Activated CD4-positive, CD25-positive, alpha-beta regulatory T cell treated with anti-CD3 and anti-CD28 coated beads, Interleukin-2, amount 50 U/mL, for 72 hours (primary cell): ENCODE measurements at places on chromosomes 2 and 18.

GRCh38 chr2:108236676-108237335 is 3.0 kb upstream of the SULT1C3 start:
- DNase-seq = no peak

DNA sequence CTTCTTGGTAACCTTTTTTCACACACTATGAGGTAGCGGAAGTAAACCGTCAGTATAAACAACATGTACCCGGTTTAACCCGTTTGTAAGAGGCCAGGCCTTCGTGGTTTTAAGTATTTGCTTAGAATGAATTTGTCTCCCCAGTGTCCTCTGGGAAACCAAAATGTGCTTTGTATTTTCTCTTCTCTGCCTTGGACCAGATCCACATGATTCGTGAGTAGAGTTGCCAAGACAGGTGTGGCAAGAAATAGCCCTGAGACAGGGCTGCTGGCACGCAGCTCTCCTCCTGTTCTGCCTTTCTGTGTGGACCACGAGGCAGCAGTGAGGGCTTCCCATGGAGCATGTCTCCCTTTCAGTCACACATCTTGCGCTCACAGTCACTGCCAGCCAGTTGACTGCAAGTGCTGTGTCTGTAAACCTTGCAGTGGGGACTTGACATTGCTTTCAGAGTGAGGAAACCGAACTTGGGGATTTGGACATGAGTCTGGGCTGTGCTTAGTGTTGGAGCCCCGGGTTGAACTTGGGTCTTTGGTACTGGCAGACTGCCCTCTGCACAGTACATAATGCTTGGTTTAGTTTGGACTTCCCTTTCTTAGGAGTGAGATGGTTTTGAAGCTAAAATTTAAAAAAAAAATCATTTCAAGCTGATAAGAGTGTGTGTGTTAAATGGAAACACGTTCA is 19.1 kb downstream of the BCL2L11 start:
- no peak for DNase-seq

- DNase-seq = no peak
Measured at GRCh38 chr2:121709776-121710469, 26.8 kb downstream of the NIFK start.

DNA sequence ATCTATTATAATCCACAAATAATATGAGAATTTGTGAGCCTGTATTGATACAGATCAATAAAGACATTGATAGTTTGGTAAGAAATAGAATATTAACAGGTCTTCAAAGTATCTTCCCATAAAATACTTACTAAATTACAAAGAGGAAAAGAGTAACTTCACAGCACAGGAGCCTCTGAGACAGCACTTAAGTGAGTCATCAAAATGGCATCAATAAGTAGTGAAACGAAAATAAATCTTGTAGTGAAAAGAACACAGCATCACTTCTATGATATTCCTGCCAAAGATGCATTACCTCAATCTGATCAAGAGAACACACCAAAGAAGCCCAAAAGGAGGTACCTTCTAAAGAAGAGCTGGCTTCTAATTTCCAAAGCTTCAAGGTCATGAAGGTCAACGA is 116.4 kb downstream of the CBLN2 start:
- no peak for DNase-seq

GRCh38 chr2:74617122-74617521 is 31.0 kb downstream of the M1AP start:
- no peak for DNase-seq

- no peak for DNase-seq
Measured at GRCh38 chr18:21383031-21383430, 141.0 kb downstream of the GREB1L start.

DNA sequence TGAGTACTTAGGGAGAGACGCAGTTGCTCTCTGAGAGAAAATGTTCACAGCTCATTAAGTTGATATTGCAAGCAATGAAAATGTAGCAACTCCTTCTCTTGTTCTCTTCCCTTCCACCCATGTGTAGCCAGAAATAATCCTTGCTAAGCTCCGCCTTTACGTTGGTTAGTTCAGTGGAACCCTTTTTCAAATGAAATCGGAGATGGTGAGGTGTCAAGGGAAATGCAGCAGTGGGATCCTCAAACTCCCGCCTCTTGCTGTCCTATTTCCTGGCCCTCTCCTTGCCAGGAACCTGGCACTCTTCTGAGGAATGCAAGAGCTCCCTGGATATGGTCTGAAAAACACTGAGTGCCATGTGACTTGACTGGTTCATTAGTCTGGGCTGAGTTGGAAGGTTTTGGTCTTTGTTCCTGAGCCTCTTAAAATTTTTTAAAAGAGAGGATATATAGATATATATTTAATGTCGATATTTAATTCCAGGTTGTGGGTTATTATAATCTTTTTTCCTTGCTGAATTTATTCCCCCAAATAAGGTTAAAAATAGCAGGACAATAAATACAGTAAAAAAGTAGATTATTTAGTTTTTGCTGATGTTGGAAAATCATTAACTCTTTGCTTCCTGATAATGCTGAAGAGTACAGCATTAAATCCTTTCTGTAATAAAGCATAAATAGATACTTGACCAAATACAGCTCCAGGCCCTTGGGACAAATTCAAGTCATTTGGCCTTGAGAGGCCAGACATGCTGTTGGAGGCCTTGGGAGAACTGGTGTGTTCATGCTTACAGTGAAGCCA is 116.2 kb downstream of the EML6 start:
- no peak for DNase-seq

DNA sequence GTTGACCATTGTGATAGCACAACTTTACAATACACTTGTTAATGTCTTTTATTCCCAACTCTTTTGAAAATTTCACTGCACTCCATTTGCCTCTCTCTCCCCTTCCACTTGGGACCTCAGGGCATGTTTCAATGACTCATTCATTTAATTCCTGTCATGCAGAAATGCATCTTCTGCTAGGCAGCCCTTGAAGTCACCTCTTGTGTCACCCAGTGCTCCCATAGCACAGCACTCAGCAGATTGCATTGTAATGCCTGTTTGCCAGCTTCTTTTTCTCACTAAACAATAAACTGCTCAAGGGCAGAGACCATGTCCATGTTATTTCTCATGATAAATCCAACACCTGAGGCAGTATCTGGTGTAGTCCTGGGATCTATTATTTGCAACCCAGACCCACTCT is 85.9 kb upstream of the ACSL3 start:
- no peak for DNase-seq
